ENCODE measurements at places on chromosomes 6 and 20.

DNA sequence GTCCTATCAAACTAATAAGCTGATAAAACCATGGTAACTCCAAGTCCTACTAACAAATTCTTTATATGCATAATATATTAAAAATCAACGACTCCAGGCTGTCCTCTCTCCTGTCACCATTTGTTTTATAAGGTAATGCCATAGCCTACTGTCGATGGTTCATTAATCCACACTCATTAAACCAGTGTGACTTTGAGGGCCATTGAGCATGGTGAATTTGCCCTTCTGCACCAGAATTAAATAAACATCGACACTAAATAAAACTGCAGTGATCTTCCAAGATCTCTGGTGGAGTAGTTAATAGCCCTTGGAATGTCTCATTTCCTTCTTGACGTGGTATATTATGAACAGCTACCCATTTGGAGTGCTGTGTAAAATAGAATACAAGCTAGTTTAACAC, 358.5 kb downstream of the CBLN4 start:
- DNase-seq, result no peak

GRCh38 chr6:119449331-119450156, 100.0 kb upstream of the MAN1A1 start:
- DNase-seq, result no peak

- no peak for DNase-seq
Measured at GRCh38 chr6:24004659-24005058, 121.4 kb upstream of the NRSN1 start.

GRCh38 chr6:43703512-43704429, 16.2 kb upstream of the MRPS18A start:
- no peak for DNase-seq
